ENCODE measurements at places on chromosomes 2 and 18.

- DNase-seq, result no peak
Observed at GRCh38 chr2:72983500-72984161, 66.3 kb downstream of the EMX1 start.

GRCh38 chr18:24989760-24990593, 362.0 kb downstream of the ZNF521 start:
- DNase-seq, result no peak

DNA sequence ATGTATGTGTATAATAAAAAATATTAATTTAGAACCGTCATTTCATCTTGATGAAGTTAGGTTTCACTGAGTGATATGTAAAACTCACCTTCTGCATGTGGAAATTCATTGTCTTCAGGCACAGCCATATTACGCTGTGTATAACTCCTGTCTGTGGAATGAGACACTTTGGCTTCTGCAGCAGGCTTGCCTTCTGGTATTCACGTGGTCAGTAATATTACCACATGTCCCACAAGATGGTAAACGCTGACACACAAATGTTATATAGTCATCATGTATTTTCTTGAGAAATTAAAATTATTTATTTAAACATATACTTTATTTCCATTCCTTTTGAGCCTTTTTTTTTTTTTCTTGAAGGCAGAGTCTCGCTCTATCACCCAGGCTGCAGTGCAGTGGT, 25.1 kb upstream of the AAK1 start:
- no peak for DNase-seq

GRCh38 chr2:237296756-237297155, 117.2 kb downstream of the COL6A3 start:
- no peak for DNase-seq

DNA sequence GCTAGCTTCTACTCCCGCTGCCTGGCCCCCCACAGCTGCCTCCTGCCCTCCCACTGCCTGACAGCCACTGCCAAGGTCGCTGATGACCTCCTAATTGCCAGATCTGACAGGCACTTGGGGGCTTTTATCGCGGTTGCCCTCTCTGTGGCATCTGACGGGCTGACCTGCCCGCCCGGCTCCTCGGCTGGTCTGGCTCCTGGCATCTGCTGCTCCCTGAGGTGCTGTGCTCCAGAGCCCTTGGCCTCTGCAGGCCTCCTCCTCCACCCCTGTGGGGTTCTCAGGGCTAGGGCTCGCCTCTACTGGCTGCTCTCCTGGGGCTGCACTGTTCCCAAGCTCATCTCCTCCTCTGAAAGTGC, 43.1 kb downstream of the INHBB start:
- DNase-seq, result no peak

- DNase-seq, result no peak
Observed at GRCh38 chr18:55354795-55355194, 233.2 kb downstream of the TCF4 start.
